ENCODE measurements at places on chromosomes 16 and 17.

- peak; percentile 8 for DNase-seq
Observed at GRCh38 chr17:47352848-47353247, 29.1 kb downstream of the EFCAB13 start.

- no peak for DNase-seq
Observed at GRCh38 chr17:14282726-14283125, 18.2 kb upstream of the HS3ST3B1 start.

GRCh38 chr16:46947900-46948547 lies 25.4 kb downstream of the DNAJA2 start:
- DNase-seq: peak; percentile 72

GRCh38 chr17:64067657-64068056 lies 47.2 kb upstream of the ICAM2 start:
- DNase-seq: no peak

DNA sequence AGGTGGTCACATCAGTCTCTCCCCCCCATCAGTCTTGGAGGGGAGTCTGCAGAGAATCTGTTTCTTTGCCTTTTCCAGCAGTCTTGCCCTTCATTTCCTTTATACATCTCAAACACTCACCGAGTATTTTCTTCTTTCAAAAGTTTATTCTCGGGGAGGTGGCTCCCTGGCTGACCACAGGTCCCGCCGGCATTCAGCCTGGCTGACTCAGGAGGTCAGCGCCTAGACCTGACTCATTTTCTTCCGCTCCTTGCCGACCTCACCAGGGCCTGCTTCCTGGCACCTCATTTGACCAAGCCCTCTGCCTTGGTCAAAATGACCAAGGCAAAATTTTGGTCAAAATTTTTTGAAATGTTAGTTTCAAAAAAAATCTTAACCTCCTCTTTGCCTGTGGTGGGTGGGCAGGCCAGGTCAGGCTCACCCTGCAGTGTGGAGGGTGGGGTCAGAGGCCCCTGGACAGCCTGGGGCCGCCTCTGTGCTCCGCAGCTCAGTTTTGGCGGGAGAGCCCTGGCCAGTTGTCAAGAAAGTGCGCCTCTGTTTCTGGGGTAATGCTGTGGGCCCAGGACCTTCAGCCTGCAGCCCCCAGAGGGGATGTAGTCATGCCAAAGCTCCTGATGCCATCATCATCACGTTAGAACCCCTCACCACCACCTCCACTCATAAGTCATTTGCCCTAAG lies 165.6 kb downstream of the SPECC1 start:
- no peak for DNase-seq

GRCh38 chr17:66813296-66813695 lies 21.6 kb upstream of the CACNG5 start:
- DNase-seq: no peak

- no peak for DNase-seq
Observed at GRCh38 chr17:46732160-46732559, 86.3 kb downstream of the WNT3 start.

DNA sequence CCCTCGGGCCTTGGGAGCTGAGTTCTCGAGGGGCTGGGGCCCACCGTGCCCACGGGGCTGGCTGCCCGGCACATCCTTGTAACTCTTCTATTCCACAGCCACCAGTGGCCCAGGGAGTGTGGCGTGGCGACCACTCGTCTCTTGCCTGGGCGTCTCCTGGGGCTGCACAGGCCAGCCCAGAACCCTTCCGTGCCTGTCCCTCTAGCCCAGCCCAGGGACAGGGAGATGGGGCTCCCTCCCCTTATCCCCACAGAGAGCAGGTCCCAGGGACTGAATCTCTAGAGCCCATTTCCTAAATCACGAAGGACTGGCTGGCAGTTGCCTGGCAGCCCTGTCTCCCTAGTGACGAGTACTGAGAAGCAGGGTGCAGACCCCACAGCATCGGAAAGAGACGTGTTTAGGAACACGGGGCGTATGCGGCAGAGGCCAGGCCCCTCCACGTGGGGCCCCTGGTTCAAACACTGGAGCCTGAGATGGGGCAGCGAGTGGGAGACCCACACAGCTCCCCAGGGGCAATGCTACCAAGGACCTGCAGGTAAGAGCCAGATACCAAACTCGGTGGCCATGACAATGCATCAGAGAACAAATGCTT lies 51.0 kb downstream of the TIMM22 start:
- no peak for DNase-seq

GRCh38 chr16:74281300-74281699 lies 15.3 kb upstream of the PSMD7 start:
- no peak for DNase-seq

GRCh38 chr17:44556832-44557606 lies at the start of gene FZD2:
Gene FZD2 (plus strand): TSS chr17:44557484. CDS start chr17:44557689, 205 bp downstream.
- peak; percentile 96 for DNase-seq

GRCh38 chr16:84087466-84088151 lies 29.1 kb downstream of the MBTPS1 start:
- DNase-seq: peak; percentile 56

- DNase-seq: peak; percentile 86
Observed at GRCh38 chr16:86994215-86994614, 323.0 kb downstream of the C16orf95 start.

- DNase-seq: no peak
Observed at GRCh38 chr17:77476931-77477805, 336.4 kb downstream of the SEC14L1 start.

GRCh38 chr17:1000597-1001461 lies 3.9 kb downstream of the TIMM22 start:
- no peak for DNase-seq

GRCh38 chr17:61828694-61829093 lies 34.6 kb downstream of the BRIP1 start:
- no peak for DNase-seq
